ENCODE measurements at places on chromosomes 13 and 19. TPM values are rescaled to one million over a fixed set of nuclear protein-coding genes. Genes with fewer than 3 reads are reported as not detected.

Gene FXYD7
- total RNA-seq = 0.26 TPM

Gene ERICH6B
- total RNA-seq = not detected

Gene CEACAM4
- total RNA-seq = not detected

Gene CEACAM16
- not detected for total RNA-seq

Gene AP2A1
- 69.9 TPM for total RNA-seq

Gene PSG4
- not detected for total RNA-seq

Gene ZNF835
- total RNA-seq = 0.98 TPM

Gene EML2
- 59.8 TPM for total RNA-seq

Gene CD209
- total RNA-seq = not detected

Gene DDX49
- 251 TPM for total RNA-seq

Gene RNF113B
- 0.23 TPM for total RNA-seq

Gene SHISA7
- total RNA-seq = 0.03 TPM

Gene SPACA4
- not detected for total RNA-seq

Gene PSG1
- total RNA-seq = not detected

Gene NFIX
- 22.5 TPM for total RNA-seq

Gene GAS6
- total RNA-seq = 8.0 TPM

Gene CBLC
- total RNA-seq = not detected

Gene ZNF708
- total RNA-seq = 8.2 TPM

Gene SEMA6B
- 27.4 TPM for total RNA-seq

Gene BRME1
- 5.6 TPM for total RNA-seq

Gene TMEM161A
- 50.4 TPM for total RNA-seq

Gene LATS2
- 21.6 TPM for total RNA-seq

Gene MCEMP1
- total RNA-seq = 0.27 TPM

Gene PGLYRP1
- total RNA-seq = not detected

Gene WDR88
- total RNA-seq = not detected

Gene EFNA2
- total RNA-seq = not detected

Gene TEX101
- not detected for total RNA-seq

Gene USHBP1
- not detected for total RNA-seq

Gene ZNF547
- total RNA-seq = 0.66 TPM

Gene OR7C1
- total RNA-seq = 0.30 TPM

Gene KLK2
- total RNA-seq = 1.5 TPM

Gene RUBCNL
- total RNA-seq = 0.64 TPM

Gene COX7A1
- not detected for total RNA-seq

Gene CEACAM8
- total RNA-seq = not detected

Gene ZNF112
- 4.1 TPM for total RNA-seq

Gene CD33
- total RNA-seq = 3.1 TPM

Gene ZNF154
- not detected for total RNA-seq

Gene CCNA1
- total RNA-seq = 10.6 TPM

Gene OR4F17
- not detected for total RNA-seq

Gene ZNF536
- 0.53 TPM for total RNA-seq

Gene SYT3
- 0.60 TPM for total RNA-seq

Gene FFAR2
- total RNA-seq = not detected

Gene SIGLEC5
- not detected for total RNA-seq

Gene KIR2DL4
- total RNA-seq = not detected

Gene CEACAM19
- 1.9 TPM for total RNA-seq

Gene ZNF90
- 8.6 TPM for total RNA-seq

Gene PSG6
- not detected for total RNA-seq

Gene ZNF77
- total RNA-seq = 2.5 TPM

Gene PGLYRP2
- not detected for total RNA-seq

Gene SBSN
- not detected for total RNA-seq

Gene RTBDN
- not detected for total RNA-seq

Gene MAP2K2
- total RNA-seq = 145 TPM

Gene ZNF20
- total RNA-seq = 2.5 TPM

Gene PRTN3
- not detected for total RNA-seq

Gene CYP2A7
- not detected for total RNA-seq

Gene CYP2A6
- not detected for total RNA-seq

Data from A375 (cell line).